ENCODE measurements at places on chromosomes 12 and 14.

GRCh38 chr12:15693228-15693911 is 95.8 kb downstream of the EPS8 start:
- no peak for DNase-seq

DNA sequence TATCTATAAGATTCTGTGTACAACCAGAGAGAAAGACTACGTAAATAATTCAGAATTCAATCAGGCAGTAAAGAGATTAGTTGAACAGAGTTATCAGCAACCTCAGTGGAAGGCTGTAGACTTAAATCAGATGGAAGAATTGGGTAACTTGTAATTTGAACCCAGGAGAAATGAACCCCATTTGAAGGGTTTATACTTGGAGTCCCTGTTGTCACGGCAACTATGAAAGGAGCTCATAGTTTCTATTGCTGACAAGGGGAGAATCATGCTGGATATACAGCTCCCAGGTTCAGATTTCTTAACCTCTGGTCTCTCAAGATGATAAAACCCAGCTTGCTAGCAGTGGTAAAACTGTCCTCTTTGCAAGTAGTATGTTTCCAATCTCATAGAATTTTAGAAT is 54.4 kb upstream of the BMP4 start:
- no peak for DNase-seq

- DNase-seq = no peak
These were observed 50.0 kb downstream of the SPRING1 start for GRCh38 chr12:116687888-116688287.

DNA sequence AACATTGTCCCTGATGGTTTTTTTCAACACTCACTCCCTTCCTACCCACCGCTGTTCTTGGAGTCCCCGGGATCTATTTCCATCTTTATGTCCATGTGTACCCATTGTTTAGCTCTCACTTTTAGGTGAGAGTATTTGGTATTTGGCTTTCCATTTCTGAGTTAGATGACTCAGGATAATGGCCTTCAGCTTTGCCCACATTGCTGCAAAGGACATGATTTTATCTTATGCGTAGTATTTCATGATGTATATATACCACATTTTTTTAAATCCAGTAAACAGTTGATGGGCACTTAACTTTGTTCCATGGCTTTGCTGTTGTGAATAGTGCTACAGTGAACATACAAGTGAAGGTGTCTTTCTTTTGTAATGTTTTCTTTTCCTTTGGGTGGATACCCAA is 123.5 kb upstream of the KITLG start:
- no peak for DNase-seq
